Activated CD8-positive, alpha-beta memory T cell treated with anti-CD3 and anti-CD28 coated beads for 1 hour (primary cell): ENCODE measurements at places on chromosomes 4 and X.
A peak's percentile ranks its signal among the peaks of the same experiment; 100 is the strongest.

DNA sequence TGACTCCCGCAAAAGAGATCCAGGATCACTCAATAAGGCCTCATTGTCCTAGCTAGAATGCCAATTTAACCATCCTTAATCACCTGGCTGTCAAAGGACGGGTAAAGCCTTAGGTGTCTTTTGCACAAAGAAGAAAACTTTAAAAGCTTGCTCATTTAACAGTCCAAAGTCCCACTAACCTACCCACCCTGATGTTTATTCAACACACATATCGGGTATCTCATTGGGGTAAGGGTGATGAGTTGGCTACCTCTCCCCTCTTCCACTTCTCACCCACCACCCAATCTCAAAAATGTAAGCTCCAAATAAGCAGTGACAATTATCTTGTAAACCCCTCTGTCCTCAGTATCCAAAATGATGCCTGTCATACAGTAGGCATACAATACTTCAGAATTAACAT is 988 bp upstream of the SRD5A3 start:
- DNase-seq = no peak

GRCh38 chr4:23547096-23547495 is 342.8 kb downstream of the PPARGC1A start:
- no peak for DNase-seq

DNA sequence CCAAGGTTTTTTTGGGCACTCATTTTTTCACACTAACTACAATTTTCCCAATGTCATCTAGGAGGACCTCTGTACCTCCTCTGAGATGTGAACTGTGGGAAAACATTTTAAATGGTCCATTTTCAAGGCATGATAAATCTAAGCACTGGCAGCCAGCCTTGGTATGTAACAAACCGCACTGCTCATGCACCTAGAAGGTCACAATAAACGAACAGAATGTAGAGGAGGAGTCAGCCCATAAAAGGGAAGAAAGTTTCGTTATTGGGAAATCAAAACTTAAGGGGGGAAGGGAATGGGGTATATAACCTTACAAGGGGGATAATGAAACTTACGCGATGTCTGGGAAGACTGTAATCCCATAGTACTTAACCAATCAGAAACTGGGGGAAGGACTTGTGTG is 16.4 kb downstream of the COX18 start:
- no peak for DNase-seq

- DNase-seq = peak; percentile 34
These were observed 11.2 kb upstream of the CCNQ start for GRCh38 chrX:153609917-153610835.

DNA sequence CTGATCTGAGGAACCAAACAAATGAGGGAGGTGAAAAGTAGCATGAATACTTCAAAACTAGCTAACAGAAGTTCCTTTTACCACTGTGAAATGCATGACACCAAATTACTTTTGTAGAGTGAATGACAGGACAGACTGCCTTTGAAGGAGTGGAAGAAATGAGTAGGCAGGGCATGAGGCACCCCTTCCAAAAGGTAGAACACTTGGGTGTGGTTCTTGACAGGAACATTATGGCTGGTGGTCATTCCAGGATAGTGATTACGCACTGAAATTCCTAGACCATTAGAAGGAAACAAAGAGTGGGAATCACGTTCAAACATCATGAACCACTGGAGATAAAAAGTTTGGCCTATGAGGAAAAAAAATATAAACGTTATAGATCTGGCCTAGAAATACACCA is 4.9 kb downstream of the HUWE1 start:
- no peak for DNase-seq

- DNase-seq = no peak
These were observed 1.8 kb downstream of the RIPPLY1 start for GRCh38 chrX:106901341-106901740.

DNA sequence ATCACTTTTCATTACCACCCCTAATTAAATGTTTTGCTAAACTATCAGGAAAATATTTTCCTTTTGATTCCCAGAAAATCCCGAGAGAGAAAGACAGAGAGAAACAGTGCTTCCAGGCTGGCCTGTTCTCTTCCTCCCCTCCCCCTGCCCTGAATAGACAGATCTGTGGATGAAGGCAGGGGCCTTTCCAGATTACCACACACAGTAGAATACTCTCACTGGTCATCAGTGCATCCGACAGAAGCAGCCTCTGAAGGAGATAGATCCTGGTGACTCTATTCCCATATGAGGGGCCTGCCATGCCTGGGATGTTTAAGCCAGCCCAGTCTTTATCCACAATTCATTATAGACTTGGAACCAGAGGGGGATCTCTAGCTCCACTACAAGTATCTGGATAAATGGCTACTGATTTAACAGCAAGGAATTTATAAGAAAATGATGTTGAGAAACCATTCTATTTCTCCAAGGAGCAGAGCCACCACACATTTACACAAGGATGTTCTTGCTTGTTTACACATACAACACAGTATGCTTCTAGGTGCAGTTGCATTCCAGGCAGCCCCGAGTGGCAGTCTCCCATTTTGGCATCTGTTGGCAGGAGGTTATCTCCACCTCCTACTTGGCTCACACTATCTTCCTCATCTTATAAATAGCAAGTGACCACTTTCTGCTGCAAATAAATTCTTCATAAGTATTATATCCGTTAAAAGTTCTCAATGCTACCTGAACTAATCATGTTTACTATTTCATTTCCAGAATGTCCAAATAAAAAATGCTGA is 115.8 kb downstream of the HS6ST2 start:
- no peak for DNase-seq

DNA sequence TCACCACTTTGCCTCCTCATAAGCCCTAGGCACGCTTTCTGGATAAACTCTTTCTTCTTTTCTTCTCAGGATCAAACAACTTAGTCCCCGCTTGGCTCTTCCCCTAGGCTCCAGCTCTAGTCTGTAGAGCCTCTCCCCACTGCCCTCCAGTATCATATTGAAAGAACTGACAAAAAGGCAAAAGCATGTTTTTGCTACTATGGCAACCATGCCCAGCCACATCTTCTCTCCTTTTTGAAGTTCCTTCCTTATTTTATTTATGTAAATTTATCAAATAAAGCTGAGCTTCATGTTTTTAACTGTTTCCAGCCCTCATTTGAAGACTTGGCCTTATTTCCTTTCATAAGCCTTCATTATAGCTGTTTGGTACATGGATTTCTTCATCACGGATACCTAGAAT is 86.0 kb upstream of the LIMCH1 start:
- no peak for DNase-seq

- DNase-seq = no peak
These were observed 72.1 kb downstream of the PARM1 start for GRCh38 chr4:75004755-75005668.

DNA sequence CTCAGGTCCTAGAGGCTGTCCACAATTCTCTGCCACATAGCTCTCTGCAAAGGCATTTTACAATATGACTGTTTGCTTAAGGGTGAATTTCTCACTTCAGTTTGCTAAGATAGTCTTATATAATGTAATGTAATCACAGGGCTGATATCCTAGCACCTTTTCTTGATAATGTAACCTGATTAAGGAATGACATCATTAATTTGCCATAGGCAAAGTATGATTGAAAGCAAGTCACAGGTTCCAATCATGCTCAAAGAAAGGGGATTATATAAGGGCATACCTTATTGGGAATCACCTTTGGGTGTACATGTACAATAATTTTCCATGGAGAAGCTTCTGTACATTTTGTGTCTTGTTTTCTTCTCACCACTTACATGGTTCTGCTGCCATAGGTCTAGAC is 18.9 kb downstream of the GNRHR start:
- DNase-seq = no peak

GRCh38 chr4:185997296-185997695 is 71.7 kb upstream of the TLR3 start:
- no peak for DNase-seq

- no peak for DNase-seq
These were observed 19.5 kb downstream of the EPGN start for GRCh38 chr4:74327762-74328161.

DNA sequence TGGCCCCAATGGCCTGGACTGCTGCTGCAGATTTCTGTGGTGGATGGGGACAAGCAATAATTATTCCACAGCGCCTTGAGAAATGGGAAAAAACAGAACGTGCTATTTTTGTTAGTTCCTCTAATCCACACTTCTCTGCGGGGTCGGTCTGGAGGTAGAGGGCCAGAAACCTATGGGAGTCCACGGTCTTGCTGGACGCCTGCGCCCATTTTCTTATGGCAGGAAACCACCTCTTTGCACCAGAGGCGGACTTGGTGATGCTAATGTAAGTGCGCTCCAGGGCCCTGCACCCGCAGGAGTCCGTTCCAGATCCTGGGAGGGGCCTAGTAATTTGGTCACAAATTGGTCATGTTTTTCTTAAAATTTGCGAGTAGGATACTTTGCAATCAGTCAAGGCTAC is 25.9 kb upstream of the CLDN24 start:
- DNase-seq = no peak

DNA sequence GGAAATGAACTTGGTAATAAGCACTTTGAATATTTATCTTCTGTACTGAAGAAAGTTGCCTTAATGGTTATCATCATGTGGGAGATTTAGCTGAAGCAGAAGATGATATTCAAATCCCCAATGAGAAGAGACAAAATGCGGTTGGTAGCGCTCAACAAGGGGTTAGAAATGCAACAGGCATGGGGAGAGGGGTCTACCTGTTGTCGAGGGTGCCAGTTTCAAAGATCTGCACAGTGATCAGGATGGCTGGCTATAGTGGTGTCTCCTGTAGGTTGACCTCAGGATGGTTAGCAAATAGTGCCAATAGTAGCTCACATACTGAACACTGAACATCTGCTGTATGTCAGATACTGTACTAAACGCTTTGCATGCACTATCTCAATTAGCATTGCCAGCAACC is 7.0 kb upstream of the HS6ST2 start:
- no peak for DNase-seq

- DNase-seq = no peak
These were observed 29.4 kb upstream of the FOXR2 start for GRCh38 chrX:55593756-55594257.

GRCh38 chrX:49761481-49761880 is 65.7 kb upstream of the PAGE1 start:
- DNase-seq = no peak

DNA sequence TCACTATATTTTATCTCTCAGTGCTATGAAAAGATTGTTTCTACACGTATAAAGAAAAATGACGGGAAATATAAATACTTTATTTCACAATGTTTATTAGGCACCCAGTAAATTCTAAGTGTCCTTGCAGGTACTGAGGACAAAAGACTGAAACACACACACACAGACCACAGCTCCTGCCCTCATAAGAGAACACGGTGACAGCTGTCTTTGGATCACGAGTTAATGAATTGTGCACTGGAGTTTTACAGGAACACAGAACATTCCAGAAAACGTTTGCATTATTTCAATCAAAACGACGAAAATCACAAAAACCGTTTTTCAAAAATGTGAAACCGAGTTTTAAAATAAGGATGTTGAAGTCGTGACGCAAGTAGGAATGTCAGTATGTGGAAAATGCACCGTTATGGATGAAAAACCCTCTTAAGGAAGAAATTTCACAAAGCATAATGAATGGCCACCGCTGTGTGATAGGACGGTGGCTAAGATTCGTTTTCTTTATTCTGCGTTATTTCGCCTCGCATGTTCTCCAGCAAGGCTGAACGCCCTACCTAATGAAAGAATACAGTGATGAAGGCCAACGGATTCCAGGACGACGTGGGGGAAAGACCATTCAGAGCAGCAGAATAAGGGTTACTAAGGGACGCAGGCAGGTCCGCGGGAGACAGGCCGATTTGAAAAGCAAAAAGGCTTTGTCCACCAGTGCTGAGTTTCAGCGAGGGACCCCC is 24.2 kb downstream of the FAM156A start:
- DNase-seq = no peak

GRCh38 chr4:98612318-98613250 is 45.8 kb downstream of the TSPAN5 start:
- no peak for DNase-seq

- no peak for DNase-seq
These were observed 2.4 kb downstream of the MEPE start for GRCh38 chr4:87835197-87835596.

GRCh38 chr4:8740666-8741395 is 130.8 kb downstream of the HMX1 start:
- DNase-seq = no peak

GRCh38 chr4:167014944-167015343 is 219.3 kb downstream of the SPOCK3 start:
- DNase-seq = no peak

GRCh38 chrX:42943051-42943974 is 165.3 kb upstream of the PPP1R2C start:
- DNase-seq = no peak
